ENCODE measurements at places on chromosomes 5 and 9.

- no peak for DNase-seq
Observed at GRCh38 chr9:75230469-75230868, 142.2 kb downstream of the OSTF1 start.

GRCh38 chr5:40619421-40619820 is 60.3 kb upstream of the PTGER4 start:
- DNase-seq = peak; percentile 50

GRCh38 chr9:81609782-81610739 is 79.3 kb downstream of the TLE1 start:
- peak; percentile 66 for DNase-seq

DNA sequence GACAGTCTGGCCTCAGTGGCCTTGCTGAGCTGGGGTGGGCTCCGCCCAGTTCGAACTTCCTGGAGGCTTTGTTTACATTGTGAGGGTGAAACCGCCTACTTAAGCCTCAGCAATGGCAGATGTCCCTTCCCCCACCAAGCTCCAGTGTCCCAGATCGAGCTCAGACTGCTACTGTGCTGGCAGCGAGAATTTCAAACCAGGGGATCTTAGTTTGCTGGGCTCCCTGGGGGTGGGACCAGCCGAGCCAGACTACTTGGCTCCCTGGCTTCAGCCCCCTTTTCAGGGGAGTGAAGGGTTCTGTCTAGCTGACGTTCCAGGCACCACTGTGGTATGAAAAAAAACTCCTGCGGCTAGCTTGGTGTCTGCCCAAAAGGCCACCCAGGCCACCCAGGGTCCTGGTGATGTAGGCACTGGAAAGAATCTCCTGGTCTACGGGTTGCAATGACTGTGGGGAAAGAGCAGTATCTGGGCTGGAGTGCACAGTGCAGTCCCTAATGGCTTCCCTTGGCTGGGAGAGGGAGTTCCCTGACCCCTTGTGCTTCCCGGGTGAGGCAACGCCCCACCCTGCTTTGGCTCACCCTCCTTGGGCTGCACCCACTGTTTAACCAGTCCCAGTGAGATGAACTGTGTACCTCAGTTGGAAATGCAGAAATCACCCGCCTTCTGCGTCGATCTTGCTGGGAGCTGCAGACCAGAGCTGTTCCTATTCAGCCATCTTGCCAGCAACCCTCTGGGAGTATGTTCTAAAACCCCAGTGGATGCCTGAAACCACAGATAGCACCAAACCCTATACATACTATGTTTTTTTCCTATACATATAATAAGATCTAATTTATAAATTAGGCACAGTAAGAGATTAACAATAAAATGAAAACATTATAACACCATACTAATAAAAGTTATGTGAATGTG is 95.5 kb downstream of the TMEM161B start:
- DNase-seq = no peak

- DNase-seq = no peak
Observed at GRCh38 chr5:103228588-103228987, 30.0 kb upstream of the MACIR start.

- peak; percentile 66 for DNase-seq
Observed at GRCh38 chr5:57332361-57332760, 150.2 kb downstream of the ACTBL2 start.

DNA sequence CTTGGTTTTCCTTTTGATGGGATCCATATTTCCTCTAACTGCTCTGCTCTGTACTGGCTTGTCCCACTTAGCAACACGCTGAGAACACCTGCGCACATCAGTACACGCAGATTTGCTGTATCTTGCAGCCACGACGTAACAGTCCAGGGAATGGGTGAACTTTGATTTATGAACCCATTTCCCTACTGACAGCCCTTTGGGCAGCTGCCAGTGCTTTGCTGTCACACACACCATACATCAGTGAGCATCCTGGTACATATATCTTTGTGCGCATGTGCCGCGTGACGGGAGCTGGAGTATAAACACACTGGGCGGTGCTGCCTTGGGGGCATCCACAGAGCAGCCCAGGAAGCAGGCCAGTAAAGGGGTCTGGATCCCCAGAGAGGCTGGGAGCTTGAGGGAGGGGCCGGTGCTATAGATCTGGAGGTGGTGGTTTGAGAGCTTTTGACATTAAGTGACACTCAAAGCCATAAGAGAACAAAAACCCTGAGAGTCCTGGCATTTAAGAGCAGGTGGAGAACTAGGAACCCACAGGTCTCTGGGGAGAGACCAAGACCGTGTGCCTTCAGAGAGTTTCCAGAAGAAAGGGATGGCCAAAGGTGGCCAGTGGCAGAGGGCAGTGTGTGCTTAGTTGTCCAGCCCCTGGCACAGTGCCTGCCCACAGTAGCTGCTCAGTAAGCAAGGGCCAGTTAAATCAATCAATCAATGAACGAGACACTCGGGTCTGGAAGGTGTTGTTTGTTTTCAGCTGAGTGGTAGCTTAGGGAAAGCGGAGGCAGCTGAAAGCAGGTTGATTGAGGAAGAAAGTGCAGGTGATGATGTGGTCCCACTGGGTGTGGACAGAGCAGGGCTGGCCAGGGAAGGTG is 53.7 kb downstream of the LMX1B start:
- DNase-seq = no peak

DNA sequence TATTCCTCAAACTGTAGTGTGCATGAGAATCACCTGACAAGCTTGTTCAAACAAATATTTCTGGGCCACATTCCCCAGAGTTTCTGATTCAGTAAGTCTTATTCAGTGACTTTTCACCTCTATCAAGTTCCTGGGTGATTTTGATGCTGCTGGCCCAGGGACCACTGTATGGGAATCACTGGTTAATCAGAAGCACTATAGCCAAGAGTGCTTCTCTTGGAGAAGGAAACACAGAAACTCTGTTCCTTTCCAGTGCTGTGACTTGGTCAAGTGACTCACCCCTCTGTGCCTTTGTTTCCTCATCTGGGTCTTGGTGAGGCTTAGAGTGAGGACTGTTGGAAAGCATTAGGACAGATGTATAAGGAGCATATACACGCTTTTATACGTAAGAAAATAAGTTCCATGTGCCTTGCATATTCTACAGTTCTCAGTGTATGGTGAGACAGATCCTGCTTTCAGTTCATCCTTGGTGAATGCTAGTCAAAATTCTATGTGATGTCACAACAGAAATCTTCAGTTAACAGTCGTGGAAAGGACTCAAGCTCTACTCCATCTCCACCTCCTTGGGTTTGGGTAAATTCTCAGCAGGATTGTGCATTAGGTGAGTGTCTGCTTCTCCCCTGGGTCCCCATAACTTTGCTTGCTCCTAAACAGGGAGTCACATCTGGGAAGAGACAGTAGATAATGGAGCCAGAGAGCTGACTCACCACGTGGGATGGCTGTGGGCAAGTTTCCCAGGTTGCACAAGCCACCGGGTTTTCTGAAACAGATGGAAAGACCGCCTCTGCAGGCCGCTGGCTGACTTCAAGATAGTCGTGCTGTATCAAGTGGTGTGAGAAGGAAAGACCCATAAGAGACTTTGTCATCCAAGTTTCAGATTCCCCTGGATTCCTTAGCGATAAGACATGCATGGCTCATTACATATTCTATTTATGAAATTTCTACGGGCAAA is 117.0 kb downstream of the NXNL2 start:
- DNase-seq = peak; percentile 98

DNA sequence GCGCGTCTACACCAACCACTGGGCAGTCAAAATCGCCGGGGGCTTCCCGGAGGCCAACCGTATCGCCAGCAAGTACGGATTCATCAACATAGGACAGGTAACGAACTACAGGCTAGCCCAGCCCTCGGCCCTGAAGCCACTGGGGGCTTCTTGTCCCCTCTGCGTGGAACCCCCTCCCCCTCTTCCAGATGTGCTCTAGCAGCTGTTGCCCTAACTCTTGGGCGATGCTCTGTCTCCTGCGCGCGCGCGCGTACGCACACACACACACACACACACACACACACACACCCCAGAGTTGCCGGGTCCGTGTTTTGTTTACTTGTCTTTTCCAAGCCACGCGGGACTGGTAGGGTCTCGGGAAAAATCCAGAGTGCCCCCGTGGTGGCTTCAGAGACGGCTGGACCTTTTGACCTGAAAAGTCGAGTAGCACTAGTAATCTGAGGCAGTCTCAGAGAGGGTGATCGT is 836 bp downstream of the PCSK5 start:
- peak; percentile 37 for DNase-seq

- DNase-seq = no peak
Observed at GRCh38 chr9:127980060-127980705, 606 bp downstream of the EEIG1 start.

DNA sequence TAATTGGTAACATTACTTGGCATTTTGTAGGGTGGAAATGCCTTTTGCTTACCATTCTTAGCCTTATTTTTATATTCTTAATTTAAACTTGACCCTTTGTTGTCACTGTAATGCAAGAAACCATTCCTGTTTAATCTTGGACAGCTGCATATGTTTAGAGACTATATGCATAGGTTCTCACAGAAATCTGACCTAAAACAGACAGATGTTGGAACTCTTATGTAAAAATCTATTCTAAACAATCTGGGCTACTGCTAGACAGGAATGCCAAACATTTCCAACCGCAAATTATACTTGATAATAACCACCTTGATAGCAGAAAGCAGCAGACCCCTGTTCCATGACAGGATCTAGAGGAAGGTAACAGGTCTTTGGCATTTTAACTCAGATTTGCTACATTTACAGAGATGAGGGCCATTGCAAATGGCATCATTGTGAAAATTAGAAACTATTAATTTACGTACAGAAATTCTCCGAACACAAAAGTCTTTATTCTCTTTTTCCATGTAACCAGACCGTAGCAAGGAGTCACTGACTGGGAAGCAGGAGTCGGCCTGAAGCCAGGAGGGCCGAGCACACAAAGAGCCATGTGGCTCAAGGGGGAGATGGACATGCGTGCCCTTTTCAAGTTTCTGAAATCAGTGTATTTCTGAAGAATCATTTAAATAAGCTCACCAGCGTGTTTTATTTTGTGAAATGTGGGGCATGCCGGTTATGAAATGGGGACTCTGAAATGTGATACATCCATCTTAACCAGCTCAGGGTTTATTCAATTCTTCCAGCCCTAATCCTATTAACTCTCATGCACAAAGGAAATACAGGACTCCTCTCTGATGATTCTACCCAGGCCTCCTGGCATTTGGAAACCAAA is 139.3 kb downstream of the AOPEP start:
- peak; percentile 66 for DNase-seq

DNA sequence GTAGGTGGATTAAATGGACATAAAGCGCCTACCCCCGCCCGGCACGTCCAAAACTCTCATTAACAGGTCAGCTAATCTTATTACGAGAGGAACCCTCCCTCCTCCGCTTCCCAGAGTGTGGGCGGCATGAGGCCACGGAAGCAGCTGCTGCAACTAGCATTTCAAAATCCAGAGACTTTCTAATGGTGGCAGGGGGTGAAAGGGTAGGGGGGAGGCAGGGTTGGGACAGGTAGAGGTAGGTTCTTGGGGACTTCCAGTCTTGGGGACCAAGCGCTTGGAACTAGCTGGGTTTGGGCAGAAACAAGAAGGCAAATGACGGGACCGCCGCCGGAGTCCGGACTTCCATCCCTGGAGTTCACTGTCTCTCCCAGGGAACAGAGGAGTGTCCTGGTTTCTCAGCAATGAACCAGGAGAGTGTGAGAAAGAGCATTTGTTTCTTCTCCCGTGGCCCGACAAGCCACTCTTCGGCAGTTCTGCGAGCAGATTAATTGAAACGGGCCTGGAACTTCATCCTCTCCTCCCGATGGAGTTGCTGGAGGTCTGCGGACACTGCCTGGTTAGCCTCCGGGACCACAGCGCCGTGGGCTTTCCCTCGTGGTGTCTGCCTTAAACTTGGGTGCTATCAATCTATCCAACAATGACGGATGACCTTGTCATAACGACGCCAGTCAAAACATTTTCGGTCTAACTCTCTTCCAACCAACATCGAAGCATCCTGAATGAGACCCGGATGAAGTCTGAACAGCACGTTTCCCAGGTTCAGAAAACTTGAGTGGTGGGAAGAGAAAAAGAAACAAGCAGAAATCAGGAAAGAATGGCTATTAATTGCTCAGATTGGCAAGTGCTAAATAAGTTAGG is 1.6 kb upstream of the PRDM6 start:
- DNase-seq = no peak

DNA sequence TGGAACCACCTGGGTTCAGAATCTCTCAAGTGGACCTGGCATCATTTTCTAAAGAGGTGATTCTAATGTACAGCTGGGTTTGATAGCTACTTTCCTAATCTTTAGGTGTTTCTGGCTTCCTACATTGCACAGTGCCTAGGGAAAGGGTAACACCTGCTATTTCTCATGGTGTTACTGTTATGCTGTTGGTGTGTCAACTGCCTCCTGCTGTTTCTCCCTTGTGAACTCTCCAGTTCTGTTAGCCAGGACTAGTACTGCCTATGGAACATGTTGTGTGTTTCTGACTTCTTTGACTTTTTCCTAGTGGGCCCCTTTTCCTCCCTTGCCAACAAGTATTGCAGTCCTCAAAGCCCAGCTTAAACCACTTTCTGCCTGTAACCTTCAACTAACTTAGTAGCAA is 5.5 kb downstream of the ARHGEF28 start:
- no peak for DNase-seq

GRCh38 chr5:74028976-74029375 is 403.0 kb downstream of the ARHGEF28 start:
- DNase-seq = no peak

GRCh38 chr9:82563094-82563493 is 499.8 kb downstream of the RASEF start:
- DNase-seq = no peak

- no peak for DNase-seq
Observed at GRCh38 chr9:93683331-93684134, 107.1 kb downstream of the PHF2 start.

DNA sequence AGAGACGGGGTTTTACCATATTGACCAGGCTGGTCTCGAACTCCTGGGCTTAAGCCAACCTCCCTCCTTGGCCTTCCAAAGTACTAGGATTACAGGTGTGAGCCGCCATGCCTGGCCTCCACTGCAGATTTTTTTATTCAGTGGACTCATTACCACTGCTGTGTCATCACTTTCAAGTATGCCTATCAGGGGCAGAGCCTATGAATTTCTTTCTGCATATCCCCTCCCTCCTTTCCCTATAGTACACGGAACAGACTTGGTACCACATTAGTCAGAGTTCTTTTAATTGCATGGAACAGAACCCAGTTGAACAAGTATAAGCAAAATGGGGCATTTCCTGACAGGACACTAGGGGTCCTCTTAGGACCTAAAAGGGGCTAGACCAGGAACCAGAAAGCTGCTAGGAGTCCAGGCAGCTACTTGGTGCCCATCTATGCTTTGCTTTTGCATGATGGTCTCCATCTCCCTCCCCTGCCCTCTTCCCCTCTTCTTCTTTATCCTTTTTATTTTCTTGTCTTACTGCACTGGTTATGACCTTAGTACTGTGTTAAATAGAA is 5.8 kb downstream of the BSPRY start:
- no peak for DNase-seq

- DNase-seq = no peak
Observed at GRCh38 chr9:133207540-133208170, 1.4 kb downstream of the OBP2B start.

DNA sequence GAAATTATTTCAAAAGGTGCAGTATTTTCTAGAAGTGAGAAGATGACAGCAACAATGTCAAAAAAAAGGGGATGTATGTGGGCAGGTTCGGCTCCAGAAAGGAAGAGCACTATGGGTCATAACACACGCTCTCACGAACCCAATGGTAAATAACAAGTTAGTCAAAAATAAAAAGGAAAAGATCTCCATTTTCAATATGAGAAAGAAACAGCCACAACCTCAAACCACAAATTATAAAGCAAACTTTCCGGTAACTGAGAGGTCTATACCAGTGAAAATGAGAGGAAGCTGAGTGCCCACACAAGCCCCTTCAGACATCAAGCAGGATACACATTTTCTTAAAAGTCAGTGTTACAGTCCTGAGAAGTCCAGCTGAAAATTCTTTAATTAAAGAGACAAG is 398.5 kb upstream of the RPS23 start:
- no peak for DNase-seq
